Right renal cortex interstitium (tissue), 3 donors: ENCODE measurements at places on chromosomes 11 and 22.

DNA sequence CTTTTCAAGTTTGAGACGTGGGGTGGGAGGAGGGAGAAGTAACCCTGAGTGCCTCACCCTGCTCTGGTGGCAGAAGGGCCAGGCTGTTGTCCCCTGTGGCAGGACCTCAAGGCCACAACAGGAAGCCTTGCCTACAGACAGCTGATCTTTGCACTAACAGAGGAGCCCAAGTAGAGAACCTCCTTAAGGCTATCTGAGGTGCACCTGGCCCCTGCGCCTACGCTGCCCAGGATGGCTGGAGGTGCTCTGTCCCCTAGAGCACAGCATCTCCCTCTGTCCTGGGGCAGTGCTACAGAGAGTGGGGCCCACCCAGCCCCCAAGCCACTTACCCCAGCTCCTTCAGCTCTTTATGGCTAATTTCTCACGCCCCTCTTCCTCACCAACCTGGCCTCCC lies 27.0 kb downstream of the MYO7A start:
- DNase-seq, result no peak

- no peak for DNase-seq
These were observed 2.1 kb upstream of the CRACR2B start for GRCh38 chr11:825366-826226.

- no peak for DNase-seq
These were observed 40.6 kb upstream of the ARL14EP start for GRCh38 chr11:30282289-30282631.

DNA sequence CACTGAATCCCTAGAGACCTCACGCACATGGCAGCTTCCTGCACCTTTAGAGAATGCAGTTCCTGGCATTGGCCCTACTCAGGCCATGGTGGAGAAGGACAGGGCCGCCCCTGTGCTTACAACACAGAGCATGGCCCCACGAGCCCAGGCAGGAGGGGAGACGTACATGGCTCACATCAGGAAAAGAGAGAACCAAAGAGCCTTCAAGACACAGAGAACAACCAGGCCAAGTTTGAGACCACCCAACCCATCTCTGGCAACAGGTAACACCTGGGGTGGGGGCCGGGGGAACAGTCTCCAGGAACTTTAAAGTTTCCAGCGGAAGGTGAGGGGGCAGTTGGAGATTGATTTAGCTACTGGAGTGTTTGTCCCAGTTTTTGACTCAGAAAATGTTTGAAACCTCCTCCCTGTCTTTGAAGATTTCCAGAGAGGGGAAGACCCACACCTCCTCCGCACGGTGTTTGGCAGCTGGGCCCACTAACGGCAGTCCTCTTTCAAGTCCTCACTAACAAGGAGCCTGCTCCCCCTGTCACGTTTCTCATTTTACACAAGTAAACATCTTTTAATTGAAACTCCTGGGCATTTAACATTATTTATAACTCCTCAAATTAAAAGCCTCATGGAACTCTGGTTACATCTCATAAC lies 1423.8 kb downstream of the TBC1D22A start:
- DNase-seq, result no peak

- DNase-seq, result no peak
These were observed at the start of gene SPON1 for GRCh38 chr11:13962562-13963168. SPON1 (plus strand) TSS chr11:13962723; CDS start chr11:13962905, 182 bp downstream.

DNA sequence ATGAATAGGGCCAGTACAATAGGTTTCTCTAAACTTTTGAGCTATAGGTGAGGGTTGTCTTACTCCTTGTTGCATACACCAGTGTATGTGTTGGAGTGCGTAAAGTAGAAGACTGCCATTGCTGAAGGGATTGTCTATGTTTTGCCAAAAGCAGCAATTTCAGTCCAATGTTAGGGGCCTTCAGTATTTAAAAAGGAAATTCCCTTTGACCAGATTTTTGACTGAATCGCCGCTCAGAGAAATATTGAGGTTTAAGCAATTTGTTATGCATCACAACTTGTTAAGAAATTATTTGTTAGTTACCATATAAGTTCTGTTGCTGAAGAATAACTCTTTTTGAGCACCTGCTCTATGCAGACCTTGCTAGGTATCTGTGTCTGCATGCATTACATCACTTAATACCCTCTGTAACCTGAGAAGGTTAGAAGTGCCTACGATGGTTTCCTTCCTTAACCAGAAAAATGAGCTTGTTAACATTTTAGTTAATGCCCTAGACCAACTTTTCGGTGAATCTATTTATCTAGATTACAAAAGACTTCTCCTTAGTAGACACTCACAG lies 33.9 kb downstream of the MMP20 start:
- no peak for DNase-seq

DNA sequence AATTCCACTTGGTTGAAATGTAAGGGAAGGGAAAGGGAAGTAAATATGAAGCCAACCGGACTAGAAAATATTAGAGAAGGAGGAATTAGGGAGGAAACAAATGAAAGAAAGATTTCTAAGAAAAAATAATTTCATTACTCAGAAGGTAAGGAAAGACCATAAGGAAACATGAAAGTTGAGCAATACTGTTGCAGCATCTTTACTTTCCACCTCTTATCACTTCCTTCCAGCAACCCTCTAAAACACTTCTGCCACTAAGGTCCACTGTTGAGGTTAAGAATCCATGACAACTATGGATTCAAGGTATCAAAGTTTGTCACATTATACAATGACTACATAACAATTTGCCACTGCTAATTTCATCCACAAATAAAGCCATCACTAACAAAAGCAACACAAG lies 308.6 kb downstream of the DLG2 start:
- no peak for DNase-seq

GRCh38 chr11:116190861-116191260 lies 581.9 kb downstream of the BUD13 start:
- no peak for DNase-seq

GRCh38 chr11:19683862-19684491 lies 28.7 kb upstream of the NAV2 start:
- DNase-seq, result no peak

DNA sequence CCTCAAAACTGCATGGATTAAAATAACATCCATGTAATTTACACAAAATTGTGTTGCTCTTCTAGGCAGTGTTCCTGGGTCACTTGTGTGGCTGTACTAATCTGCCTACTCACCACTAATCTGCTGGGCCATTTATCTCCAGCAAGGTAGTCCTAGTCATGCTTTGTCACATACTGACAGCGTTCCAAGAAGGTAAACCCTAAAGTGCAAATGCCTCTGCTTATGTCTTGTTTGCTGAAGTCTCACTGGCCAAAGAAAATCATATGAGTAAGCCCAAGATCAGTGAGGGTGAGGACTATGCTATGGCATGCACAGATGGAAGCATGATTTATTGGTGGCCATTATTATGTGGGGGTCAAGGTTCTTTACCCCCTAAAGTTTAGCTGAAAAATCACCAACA lies 630.2 kb upstream of the LUZP2 start:
- DNase-seq, result no peak

GRCh38 chr11:17767914-17768313 lies 33.3 kb downstream of the KCNC1 start:
- no peak for DNase-seq

- no peak for DNase-seq
These were observed 9.7 kb downstream of the SPTBN2 start for GRCh38 chr11:66719111-66719872.

DNA sequence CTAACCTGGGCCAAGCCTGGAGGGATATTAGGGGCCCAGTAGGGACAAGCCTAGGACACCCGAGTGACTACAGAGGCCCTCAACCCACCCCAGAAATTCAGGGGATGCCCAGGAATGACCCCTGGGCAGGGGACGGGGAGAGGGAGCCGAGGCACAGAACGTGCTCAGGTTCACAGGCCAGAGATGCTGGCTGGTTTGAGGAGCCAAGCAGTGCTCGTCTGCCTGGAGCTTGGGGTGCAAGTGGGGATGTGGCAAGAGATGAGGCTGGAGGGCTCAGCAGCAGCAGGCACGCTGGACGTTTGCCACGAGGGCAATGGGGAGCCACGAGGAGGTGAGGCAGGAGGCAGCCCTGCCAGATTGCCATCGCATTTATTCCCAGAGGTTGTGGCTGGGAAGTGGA lies 34.0 kb upstream of the EMID1 start:
- no peak for DNase-seq
